Suppressor macrophage (primary cell): ENCODE measurements at places on chromosomes 16 and 17.
A peak's percentile ranks its signal among the peaks of the same experiment; 100 is the strongest.

DNA sequence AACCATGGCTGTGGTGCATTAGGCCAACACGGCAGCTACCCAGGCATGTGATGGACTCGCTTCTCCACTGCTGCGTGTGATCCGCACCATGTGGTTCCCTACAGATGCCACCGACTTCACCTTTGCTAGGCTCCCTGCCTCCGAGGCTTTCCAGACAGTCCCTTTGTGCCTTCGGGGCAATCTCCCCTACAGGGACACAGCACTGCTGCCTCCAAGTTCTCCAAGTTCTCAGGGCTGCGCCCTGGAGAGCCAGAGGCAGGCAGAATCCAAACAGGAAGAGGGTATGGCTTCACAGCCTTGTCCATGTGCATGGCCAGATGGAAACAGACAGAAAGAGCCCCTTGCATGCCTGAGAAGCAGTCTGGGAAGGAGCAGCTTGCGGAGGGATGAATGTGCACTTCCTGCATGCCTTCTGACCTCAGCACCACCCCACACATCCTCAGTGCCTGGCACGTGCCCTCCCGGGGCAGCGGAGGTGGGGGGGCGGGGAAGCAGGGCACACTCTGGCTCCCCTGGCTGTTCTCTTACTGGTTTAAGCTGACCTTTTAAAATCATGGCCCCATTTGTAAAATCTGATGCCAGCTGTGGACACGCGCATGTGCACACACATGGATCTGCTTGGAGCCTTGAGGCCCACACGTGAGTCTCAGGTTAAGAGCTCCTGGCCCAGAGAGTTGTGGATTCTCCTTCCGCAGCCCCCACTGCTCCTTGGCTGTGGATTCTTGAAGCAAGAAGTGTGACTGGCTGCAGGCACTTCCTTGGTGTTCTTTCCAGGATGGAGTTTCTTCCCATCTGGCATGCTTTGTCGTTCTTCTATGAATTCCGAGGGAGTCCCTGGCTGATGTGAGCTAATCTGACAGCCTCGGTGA is 55.3 kb upstream of the MTSS2 start:
- peak; percentile 84 for DNase-seq

DNA sequence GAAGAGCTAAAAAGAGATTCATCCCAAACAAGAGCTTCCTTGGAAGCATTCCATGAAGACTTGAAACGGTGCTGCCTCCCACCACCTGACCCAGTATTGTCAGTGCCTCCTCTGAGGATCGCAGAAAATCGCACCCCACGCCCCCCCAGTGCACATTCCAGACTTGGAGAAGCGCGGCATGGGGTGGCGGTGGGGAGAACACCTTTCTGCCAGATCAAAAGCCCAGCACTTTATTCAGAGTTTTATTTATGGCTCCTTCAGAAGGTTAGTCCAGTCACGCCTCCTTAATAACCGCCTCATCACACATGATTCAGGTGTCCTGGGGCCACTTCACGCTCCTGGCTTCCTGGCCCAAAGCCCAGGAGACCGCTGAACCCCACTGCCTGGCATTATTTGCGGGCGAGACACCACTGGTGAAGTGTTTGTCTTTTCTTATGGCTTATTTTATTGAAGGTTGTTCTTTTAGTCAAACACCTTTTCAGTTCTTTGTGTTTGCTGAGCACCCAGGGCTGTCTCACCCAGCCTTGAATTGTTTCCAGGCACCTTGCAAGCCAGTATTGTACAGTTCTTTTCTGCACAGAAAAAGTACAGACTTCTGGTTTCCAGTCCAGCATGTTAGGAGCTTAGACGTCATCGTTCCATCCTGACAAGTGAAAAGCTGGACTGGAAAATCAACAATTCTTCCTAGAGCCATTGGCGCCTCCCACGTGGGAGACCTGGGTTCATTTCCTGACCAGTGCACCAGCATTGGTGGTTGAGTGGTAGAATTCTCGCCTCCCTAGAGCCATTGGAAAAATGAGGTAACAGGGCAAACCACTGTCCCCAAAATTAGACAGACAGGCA is 79.6 kb upstream of the CACNG5 start:
- DNase-seq = no peak

GRCh38 chr16:27778171-27778925 is 228.4 kb downstream of the KATNIP start:
- DNase-seq = no peak

DNA sequence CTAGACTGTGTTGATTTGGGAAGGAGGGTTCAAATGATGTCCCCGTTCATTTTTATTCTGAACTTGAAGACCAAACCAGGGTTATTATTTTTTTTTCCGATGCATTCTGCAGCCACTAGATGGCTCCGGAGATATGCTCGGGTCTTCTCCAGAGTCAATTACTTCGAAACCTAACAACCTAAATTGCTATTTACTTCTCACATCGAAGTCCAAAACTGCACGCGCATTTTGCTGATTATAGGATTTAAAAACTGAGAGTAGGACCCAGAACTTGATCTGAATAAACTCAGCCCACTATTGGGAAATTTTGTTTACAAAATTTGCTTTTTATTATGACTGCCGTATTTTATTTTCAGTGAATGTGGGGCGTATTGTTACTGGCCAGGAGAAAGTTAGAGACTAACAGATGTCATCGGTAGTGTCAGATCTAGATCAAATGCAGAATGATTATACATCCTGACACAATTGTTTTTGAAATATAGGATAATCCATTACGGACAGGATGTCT is 263.8 kb downstream of the HS3ST3A1 start:
- DNase-seq = peak; percentile 49

DNA sequence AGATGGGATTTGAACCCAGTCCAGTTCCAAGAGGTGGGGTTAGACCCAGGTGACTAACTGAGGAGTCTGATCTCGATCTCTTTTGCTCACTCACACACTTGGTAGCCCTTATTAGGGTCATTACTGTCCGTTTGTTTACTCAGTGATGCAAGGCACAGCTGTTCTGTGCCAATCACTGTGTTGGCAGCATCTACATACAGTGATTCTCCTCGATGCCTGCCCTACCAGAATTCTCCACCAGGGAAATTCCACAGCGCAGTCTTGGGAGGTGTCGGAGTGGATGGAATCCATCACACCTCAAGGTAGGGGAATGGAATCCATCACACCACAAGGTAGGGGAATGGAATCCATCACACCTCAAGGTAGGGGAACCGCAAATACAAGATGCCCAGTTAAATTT is 279.6 kb downstream of the MAF start:
- DNase-seq = no peak

DNA sequence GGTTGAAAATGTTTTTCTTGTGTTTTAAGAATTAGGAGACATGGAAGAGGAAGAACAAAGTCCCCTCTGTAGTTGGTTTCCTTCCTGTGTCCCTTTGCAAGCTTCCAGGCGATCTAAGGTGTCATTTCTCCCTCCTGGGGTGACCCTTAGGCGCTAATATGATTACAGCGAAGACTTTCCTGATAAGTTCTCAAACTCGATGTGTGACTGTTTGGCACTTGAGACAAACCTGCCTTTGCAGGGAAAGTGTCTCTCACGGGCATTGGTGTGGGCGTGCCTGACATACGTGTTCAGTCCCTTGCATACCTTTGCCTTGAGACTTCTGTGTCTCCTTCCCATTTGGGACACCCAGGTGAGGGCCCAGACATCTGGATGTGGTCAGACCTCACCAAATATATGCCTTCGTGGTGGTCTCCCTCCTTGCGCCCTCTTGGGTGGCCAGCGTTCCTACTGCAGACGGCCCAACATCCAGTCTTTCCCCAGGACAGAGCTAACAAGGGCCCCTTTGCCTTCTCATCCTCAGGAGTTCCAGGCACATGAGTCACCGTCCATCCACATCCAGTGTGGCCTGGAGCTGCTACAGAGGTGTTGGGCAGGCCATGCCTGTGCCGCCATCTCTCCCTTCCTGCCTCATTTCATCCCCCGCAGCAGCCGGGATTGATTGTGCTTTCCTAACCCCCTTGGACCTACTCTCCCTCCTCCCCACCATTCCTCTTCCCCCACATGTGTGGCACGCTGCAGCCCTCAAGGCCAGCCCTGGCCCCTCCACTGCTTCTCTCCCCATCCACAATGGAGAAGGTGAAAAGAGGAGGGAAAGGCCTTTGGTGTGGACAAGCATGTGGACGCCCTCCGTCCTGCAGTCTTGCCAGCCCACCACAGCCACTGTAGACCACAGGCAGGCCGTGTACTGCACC is 3.1 kb upstream of the JPT2 start:
- DNase-seq = no peak

GRCh38 chr16:10678655-10679054 is 16.1 kb downstream of the TEKT5 start:
- no peak for DNase-seq

DNA sequence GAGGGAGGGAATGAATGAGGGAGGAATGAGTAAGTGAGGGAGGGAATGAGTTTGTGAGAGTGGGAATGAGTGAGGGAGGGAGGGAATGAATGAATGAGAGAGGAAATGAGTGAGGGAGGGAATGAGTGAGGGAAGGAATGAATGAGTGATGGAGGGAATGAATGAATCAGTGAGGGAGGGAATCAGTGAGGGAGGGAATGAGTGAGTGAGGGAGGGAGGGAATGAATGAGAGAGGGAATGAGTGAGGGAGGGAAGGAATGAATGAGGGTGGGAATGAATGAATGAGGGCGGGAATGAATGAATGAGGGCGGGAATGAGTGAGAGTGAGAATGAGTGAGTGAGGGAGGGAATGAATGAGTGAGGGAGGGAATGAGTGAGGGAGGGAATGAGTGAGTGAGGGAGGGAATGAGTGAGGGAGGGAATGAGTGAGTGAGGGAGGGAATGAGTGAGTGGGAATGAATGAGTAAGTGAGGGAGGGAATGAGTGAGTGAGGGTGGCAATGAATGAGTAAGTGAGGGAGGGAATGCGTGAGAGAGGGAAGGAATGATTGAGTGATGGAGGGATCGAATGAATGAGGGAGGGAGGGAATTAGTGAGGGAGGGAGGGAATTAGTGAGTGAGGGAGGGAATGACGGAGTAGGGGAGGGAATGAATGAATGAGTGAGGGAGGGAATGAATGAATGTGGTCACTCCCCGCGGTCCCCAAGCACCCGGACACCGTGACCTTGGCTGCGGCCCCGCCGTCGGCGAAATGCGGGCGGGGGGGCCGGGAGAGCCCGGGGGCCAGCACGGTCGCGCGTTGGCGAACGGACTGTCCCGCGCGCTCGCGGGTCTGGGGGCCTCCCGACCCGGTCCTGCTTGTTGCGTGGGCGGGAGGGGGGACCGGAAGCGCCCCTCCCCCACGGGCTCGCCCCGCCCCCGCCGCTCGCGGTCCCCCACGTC is 1.1 kb upstream of the UBE2I start:
- DNase-seq = no peak

GRCh38 chr16:1430759-1431496 is at the start of gene PERCC1:
PERCC1 (plus strand) TSS chr16:1431078; CDS start chr16:1432594, 1,516 bp downstream.
- DNase-seq = no peak

- DNase-seq = no peak
Measured at GRCh38 chr17:55758171-55758570, 7.3 kb downstream of the PCTP start.

DNA sequence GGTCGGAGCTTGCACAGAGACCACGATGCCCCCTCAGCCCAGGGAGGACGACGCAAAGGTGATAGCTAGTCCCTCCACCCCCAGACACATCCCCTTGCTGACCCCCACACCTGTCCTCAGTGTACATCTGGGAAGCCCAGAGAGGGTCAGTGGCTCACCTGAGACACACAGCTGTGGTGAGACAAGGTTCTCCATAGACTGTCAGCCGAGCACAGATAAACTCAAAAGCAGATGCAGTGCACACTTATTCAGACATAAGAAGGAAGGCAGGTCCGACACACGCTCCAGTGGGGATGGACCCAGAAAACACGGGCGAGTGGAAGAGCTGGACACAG is 19.6 kb downstream of the CBFA2T3 start:
- no peak for DNase-seq

DNA sequence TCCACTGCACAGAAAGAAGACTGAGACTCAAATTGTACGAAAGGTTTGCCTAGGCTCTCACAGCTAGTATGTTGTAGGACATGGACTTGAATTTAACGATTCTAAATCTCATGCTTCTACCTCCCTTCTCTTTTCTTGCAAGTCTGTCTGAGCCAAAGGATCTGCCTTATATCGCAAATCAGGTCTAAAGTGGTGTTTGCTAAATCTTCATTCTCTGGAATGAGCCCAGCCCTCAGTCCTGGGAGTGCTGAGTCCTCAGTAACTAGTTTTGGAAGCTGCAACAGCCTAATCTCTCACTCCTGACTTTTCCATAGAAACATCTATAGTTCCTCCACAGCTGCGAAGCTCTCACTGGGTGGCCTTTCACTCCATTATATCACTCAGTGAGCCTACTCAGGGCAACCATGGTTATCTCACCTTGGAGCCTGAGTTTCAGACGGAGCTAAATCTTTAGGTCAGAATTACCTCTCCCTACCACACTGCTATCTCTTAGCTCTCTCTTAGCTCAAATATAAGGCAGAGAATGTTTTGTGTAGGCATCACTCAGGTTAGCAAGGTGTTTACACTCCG is 575.5 kb upstream of the C16orf82 start:
- no peak for DNase-seq

DNA sequence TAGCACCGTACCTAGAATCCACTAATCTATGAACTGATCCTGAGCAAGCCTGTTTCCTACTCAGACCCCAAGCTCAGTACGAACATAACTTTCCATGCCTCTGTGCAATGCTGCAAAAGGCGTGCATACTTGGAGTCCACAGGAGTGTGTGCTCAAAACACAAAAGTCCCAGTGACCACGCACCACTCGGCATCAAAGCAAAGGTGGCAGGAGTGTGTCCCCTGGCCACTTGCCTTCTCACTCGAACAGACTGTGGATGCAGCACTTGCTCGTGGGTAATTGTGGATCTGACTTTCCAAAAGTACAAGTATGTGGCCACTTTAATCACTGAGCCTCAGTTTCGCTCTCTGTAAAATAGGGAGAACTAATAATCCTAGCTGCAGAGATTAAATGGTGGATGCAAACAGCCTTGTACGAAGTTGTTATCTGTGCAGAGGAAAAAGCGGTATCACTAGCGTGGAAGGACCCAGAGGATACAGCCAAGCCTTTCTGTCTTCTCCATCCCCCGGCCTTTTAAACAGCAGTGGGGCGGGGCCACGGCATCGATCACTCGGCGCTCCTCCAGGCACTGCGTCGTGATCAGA is 311 bp upstream of the KDM8 start:
- no peak for DNase-seq

DNA sequence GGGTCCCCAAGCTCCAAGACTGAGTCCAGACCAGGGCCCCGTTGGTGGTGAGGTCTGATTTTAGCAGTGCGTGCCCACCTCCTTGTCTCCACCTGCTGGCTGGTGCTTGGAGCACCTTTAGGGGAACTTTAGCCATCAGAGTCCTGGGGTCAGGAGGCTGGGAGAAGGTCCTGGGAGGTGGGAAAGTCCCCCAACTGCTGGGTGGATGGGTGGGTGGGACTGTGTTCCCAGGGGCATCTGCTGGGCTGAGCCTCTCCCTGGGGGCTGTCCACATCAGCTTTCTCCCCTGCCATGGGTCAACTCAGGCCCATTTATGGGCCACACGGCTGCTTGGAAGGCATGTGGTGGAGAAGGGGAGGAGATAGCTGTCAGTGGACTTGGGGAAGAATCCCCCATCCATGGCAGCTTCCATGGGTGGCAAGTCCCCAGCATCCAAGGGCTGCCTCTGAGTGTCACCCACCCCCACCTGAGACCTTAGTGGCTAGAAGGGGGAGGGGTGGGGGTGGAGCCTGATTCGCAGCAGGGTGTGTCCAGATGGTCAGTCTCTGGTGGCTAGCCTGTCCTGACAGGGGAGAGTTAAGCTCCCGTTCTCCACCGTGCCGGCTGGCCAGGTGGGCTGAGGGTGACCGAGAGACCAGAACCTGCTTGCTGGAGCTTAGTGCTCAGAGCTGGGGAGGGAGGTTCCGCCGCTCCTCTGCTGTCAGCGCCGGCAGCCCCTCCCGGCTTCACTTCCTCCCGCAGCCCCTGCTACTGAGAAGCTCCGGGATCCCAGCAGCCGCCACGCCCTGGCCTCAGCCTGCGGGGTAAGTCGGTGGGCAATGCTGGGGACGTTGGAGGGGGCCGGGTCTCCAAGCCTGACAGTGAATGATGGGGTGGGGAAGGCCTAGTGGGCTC is at the start of gene TRPV2:
Gene TRPV2 (plus strand): TSS at position 541 of the 894 bp plus-strand sequence. CDS start 2,098 bp downstream, outside the sequence.
- peak; percentile 52 for DNase-seq
